ENCODE measurements at places on chromosomes 3 and 15. TPM values are rescaled to one million over a fixed set of nuclear protein-coding genes. Genes with fewer than 3 reads are reported as not detected.

MCTP2 gene
- total RNA-seq, result 1.3 TPM

PRR20G gene
- 0.26 TPM for total RNA-seq

TMEM212 gene
- total RNA-seq, result not detected

GRM7 gene
- total RNA-seq, result 0.28 TPM

LPP gene
- 64.6 TPM for total RNA-seq

CD47 gene
- total RNA-seq, result 15.4 TPM

ADCY5 gene
- total RNA-seq, result 6.1 TPM

CCPG1 gene
- 9.3 TPM for total RNA-seq

SUCNR1 gene
- not detected for total RNA-seq

MORC1 gene
- total RNA-seq, result not detected

EMC7 gene
- total RNA-seq, result 55.6 TPM

STRIT1 gene
- total RNA-seq, result not detected

Data from H9 (cell line).